Cerebellum (tissue), 4 donors: ENCODE measurements at places on chromosomes 3 and 15. TPM values are rescaled to one million over a fixed set of nuclear protein-coding genes. Genes with fewer than 3 reads are reported as not detected.

DNA sequence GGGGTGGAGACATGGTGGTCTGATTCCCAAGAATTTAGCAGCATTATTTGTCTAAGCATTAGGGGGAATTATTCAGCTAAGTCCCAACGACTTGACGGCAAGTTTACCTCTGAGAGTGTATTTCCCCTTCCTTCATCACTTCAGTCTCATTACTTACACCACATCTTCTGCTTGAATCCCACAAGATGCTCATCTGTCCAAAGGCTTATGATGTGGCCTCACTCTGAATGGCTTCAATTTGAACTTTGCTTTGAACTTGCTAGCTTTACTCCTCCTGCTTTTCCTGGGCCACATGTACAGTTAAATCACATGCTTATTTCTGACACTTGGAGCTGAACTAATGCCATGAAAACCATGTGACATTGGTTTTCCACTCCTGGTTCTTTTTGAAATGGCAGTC is 231.3 kb upstream of the SATB1 start:
- no peak for DNase-seq

Gene GOLGA6L9
- total RNA-seq, result 9.5 TPM

Gene CKMT1A
- total RNA-seq, result 8.2 TPM

Gene PIGZ
- total RNA-seq, result 3.1 TPM

Gene FGD5
- 4.7 TPM for total RNA-seq

GRCh38 chr3:194189243-194189791 is 53.4 kb downstream of the HES1 start:
- no peak for DNase-seq

- no peak for DNase-seq
These were observed 53.5 kb upstream of the SPATA12 start for GRCh38 chr3:57006949-57007419.

GRCh38 chr3:97885931-97886824 is 64.4 kb downstream of the CRYBG3 start:
- DNase-seq, result no peak

Gene ZBED2
- total RNA-seq, result not detected

- DNase-seq, result no peak
These were observed 149.6 kb downstream of the AGBL1 start for GRCh38 chr15:86229306-86229705.

DNA sequence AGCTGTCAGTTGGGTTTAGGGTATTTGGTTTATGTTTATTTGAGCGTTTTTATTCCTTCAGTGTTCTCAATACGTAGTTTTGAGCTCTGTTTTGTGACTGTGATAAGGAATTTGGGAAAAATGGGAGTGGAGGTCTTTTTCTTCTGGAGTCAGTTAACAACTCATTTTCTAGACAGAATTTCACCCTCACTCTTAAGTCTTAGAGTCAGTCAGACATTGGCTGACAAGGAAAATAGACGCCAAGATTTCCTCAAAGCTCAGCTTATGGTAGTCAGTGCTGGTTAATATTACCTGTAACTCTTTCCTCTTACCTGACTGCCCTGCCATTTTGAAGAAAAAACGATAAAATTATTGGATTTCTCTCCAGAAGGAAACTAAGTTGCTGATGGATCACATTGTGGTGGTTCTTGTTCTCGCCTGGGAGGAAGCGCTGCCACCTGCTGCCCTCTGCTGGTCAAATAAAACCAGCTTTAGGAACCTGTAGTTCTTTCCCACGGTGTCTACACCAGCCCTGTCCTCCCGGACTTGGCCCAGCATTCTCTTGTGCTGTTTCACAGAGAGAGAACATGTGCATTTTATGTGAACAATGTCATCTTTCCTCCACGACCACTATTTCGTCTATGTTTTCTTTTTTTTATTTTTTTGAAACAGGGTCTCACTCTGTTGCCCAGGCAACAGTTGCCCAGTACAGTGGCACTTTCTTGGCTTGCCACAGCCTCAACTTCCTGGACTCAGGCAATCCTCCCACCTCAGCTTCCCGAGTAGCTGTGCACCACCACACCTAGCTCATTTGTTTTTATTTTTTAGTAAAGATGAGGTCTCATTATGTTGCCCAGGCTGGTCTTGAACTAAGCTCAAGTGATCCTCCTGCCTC is 41.4 kb upstream of the UMPS start:
- peak; percentile 51 for DNase-seq

DNA sequence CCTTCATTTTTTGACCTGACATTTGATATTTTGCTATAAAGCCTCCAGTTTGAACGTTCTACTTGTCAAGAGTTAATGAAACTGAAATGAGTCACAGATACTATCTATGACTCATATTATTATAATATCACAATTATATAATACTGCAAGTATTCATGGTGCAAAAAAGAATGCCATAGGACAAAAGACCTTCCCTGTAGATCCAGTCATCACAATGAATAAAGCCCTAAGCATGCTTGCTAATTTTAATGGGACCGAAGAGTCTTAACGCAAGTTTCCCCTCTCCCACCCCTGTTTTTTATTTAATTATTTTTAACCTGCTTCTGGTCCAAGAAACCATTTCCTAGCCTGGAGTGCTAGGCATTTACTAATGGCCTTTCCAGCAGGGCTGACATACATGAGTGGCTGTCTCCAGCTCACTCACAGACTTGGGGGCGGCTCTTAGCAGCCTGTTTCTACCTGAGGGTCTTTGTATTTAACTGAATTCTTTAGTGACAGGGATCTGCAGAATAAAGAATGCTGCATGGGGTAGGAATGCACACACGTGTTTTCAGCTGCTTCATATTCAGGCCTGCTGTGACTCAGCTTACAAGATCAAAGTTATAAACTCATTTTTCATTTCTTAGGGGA is 61.2 kb downstream of the THBS1 start:
- DNase-seq, result no peak

DNA sequence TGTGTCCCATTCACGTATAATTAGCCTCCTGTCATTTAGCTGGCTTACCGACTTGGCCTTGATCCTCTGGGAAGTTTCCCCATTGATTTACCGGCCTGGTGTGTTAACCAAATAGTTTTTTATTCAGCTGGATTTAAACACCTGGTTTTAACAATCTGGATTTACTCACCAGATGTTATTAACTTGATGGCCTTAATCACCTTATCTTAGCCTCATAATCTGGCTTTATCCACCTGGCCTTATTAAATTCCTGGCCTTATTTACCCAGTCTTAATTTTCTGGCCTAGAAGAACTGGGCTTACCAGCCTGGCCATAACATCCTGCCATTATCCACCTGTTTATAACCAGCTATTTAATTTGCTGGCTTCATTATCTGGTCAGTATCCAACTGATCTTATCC is 89.9 kb downstream of the IL12A start:
- no peak for DNase-seq

DNA sequence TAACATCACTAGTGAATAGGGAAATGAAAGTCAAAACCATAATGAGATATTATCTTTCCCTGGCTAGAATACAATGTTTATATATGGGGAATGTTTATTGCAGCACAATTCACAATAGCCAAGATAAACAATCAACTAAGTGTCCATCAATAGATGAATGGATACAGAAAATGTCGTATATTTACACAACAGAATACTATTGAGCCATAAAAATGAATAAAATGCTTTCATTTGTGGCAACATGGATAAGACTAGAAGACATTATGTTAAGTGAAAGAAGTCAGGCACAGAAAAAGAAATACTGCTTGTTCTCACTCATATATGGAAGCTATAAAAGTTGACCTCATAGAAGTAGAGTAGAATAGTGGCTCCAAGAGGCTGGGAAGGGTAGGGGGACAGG is 65.2 kb downstream of the SLC9C1 start:
- DNase-seq, result no peak

Gene TF
- total RNA-seq, result 10.2 TPM

Gene FOXB1
- 0.91 TPM for total RNA-seq

Gene ESYT3
- 10.0 TPM for total RNA-seq

DNA sequence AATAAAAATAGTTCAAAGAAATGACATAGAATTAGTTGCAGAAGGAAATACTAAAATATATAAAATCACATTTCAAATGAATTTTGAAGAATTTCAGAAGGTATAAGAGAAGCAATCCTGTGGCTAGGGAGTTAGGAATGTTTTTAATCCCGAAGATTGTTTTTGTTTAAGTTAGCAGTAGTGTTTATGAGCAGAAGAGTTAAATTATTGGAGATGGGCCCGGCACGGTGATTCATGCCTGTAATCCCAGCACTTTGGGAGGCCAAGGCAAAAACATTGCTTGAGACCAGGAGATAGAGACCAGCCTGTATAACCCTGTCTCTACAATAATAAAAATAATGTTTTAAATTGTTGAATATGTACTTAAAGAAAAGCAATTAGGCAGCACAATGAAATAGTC is 432.5 kb downstream of the MFSD1 start:
- DNase-seq, result no peak

DNA sequence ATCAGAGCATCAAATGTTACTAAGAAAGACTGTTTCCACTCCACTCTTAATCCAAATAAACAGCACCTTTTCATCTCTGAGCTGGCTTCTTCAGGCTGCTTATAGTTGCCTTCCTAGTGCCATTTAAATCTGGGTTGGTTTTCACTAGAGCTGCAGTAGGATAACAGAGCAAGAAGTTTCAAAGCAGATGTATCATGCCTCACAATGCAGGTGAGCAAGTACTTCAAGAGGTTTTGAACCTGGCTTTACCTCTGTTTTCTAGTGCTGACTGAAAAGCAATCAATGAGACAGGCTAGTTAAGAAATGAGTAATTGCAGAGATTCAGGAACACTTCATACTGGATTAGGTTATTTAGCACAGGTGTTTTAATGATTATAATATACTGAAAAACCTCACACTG is 147.7 kb upstream of the SATB1 start:
- no peak for DNase-seq

DNA sequence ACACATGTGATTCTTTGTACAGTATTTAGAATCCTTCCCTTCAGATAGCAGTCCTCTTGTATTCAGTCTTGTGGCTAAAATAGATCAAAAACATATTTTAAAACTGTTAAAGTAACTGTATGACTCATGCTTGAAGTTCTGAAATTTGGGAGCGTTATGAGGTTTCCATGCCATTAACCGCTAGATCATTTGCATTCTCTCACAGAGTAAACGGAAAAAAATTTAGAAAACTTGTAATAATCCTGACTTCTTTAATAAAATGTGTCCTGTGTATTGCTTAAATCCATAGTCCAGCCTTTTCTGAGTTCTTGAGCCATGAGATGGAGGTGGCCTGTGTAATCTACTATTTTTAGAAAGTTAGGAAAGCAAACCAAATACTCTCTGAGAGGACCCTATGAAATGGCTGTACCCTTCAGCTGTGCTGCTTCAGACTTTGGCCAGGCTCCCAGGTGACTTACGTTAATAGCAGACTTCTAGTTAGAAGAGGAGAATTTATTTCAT is 33.8 kb downstream of the MBNL1 start:
- no peak for DNase-seq

GRCh38 chr3:114338651-114339357 is 45.0 kb downstream of the TIGIT start:
- DNase-seq, result no peak

GRCh38 chr15:75695634-75696310 is 16.9 kb downstream of the CSPG4 start:
- no peak for DNase-seq

DNA sequence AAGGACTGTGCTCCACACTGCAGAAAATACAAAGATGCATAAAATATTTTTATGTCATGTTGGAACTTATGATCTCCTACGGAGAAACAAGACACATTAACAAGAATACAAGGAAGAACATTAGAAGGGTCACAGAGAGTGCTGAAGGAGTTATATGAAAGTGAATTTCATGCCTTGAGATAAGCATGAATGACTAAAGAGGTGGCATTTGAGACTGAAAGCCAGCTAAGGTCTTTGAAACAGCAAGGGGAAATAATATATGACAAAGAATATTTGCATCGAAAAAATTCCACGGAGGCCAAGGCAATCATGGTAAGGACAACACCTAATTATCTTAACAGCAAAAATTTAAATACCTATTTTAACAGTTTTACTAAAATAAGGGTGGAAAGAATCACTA is 12.5 kb downstream of the GSK3B start:
- no peak for DNase-seq

GRCh38 chr3:133888726-133889340 is 6.8 kb downstream of the RAB6B start:
- no peak for DNase-seq

DNA sequence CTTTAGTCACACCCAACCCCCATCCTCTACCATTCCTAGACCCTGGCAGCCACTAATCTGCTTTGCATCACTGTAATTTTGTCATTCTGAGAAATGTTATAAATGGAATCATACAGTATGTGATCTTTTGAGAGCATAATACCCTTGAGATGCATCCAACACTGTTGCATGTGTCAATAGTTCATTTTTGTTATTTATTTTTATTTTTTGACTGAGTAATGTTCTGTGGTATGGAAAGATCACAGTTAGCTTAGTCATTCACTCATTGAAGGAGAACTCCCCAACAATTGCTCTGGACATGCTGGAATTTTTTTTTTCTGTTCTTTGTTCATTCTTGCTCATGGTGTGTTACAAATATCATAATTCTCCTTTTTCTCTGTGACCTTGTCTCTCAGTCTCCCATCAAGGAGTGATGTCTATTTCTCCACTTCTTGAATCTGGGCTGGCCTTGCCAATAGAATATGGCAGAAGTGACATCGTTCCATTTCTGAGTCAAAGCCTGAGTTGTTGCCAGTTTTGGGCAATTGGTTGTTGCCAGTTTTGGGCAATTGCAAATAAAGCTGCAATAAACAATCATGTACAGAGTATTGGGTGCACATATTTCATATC is 6.8 kb upstream of the ADPGK start:
- no peak for DNase-seq

- DNase-seq, result no peak
These were observed 41.0 kb upstream of the TMEM158 start for GRCh38 chr3:45267097-45267496.

- peak; percentile 66 for DNase-seq
These were observed 67.2 kb downstream of the UMPS start for GRCh38 chr3:124797426-124797945.

Gene TPM1
- 119 TPM for total RNA-seq

GRCh38 chr3:74693696-74694393 is 79.4 kb upstream of the CNTN3 start:
- DNase-seq, result no peak

Gene RTP4
- 0.18 TPM for total RNA-seq
